ENCODE measurements at places on chromosomes 11 and 22.

DNA sequence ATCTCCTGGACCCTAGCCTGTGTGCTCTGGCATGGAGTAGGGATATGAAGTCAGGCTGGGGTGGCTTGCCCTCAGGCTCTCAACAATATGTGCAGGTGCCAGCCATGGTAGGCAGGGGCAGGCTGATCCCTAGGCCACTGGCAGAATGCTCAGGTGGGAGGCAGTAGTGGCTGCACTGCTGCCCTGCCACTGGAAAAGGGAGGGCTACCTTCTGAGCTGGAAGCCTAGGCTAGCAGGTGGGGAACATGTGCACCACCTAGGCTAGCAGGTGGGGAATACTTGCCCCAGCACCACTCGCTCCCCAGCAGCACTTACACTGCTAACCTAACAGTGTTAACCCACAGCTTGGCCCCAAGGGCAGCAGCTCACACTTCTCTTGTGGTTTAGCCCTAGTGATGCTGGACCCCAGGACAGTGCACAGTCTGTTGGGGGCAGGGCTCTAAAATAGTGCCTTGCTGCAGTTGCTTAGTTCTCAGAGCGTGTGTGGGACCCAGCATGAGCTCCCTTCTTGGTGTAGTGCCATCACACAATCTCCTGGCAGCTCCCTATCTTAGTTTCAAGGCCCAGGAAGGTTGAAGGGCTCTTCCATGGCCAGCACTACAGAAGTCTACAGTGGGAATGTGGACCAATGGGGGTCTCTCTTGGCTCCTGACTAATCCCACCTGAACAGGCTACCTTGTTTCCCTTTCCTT, 130.8 kb downstream of the FCHSD2 start:
- H3K27me3 ChIP-seq: no peaks in the 10 kb centered on the region
- H3K4me1 ChIP-seq: peaks cover 18% of the 10 kb centered on the region
- H3K36me3 ChIP-seq: no peaks in the 10 kb centered on the region

DNA sequence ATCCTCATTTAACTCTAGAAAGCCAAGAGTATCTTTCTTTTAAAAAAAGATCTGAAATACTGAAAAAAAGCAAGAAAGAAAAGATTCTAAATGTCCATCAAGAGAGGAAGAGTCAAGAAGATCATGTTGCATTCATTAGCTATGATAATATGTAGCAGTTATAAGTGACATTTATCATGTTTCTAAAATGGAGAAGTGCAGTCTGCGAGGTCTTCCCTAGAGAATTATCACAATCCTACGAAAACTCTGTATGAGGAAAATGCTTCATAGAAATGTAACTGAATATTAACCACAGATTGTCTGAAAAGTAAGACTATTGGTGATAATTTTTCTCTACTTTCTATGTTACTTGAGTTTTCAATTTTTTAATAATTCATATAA, 77.4 kb upstream of the USP47 start:
- no peak overlapping the region for H3K27ac ChIP-seq
- no peak for DNase-seq
- no peaks in the 10 kb centered on the region for H3K4me1 ChIP-seq
- no peaks in the 10 kb centered on the region for H3K36me3 ChIP-seq

- no peaks in the 10 kb centered on the region for H3K4me1 ChIP-seq
- DNase-seq: no peak
- no peaks in the 10 kb centered on the region for H3K36me3 ChIP-seq
- no peak overlapping the region for H3K27ac ChIP-seq
Observed at GRCh38 chr11:108897916-108898315, 233.0 kb downstream of the DDX10 start.

- H3K36me3 ChIP-seq: peaks cover 25% of the 10 kb centered on the region
- no peaks in the 10 kb centered on the region for H3K27me3 ChIP-seq
- H3K4me3 ChIP-seq: no peak overlapping the region
- H3K27ac ChIP-seq: no peak overlapping the region
- DNase-seq: no peak
Observed at GRCh38 chr11:116981266-116981885, 116.9 kb downstream of the SIK3 start.

GRCh38 chr11:19307498-19307897, 66.8 kb upstream of the E2F8 start:
- H3K27me3 ChIP-seq: peaks cover 27% of the 10 kb centered on the region
- DNase-seq: no peak
- H3K36me3 ChIP-seq: no peaks in the 10 kb centered on the region
- no peak overlapping the region for H3K4me3 ChIP-seq
- H3K4me1 ChIP-seq: peaks cover 9% of the 10 kb centered on the region
